Forelimb muscle (tissue), 1 donor: ENCODE measurements at places on chromosomes 5 and 9.

- DNase-seq, result no peak
These were observed 121.6 kb downstream of the MEF2C start for GRCh38 chr5:88761269-88761850.

DNA sequence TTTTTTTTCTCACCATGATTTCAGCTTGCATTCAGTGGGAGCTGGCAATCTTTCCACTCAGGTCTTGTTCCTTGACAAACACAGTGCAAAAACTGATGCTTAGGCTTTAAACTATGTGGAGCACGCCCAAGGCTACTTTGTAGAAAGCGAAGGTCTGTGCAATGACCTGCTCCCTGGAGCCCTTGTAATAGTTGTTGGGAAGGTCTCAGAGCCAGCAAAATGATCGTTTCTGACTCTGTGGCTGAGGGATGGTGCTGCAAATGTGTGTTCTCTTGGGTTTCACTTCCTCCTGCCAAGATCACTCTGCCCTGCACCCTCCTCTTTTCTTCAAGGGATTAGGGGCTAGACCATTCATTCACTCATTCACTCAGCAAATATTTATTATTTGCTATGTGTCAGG lies 249.7 kb upstream of the MAP3K1 start:
- DNase-seq, result no peak

DNA sequence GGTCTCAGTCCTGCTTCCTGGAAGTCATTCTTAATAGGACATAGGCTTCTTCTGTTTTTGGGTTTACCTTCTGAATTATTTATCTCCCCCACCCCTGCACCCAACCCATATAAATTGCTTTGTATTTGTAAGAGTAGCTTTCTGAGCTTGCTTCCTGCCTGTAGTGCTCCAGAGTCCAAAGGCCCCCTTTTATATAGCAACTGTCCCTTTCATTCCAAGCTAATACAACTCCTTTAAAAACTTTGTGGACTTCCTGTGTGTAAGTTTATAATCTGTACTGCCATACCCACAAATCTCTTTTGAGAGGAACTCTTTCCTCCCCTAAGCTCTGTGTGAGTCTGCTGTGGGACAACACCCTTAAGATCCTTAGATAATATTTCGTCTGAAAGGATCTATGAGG lies 7.8 kb downstream of the JAK2 start:
- DNase-seq, result no peak

DNA sequence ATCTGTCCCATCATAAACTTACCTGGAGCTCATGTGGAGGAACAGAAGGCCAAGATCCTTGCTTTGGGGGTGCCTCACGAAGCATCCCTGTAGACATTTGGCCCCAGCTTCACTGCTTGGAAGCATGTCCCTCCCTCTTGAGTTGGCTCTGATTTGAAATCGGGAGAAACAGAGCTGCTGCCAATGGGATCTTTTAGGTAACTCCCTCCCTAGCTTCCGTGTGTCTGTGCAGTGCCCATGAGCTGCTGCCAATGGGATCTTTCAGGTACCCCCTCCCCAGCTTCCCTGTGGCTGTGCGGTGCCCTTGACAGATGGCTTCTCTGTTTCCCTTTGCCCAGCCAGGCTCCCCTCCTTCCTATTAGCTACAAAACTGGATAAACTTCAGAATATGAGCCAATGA lies 178.0 kb downstream of the NR3C1 start:
- no peak for DNase-seq

DNA sequence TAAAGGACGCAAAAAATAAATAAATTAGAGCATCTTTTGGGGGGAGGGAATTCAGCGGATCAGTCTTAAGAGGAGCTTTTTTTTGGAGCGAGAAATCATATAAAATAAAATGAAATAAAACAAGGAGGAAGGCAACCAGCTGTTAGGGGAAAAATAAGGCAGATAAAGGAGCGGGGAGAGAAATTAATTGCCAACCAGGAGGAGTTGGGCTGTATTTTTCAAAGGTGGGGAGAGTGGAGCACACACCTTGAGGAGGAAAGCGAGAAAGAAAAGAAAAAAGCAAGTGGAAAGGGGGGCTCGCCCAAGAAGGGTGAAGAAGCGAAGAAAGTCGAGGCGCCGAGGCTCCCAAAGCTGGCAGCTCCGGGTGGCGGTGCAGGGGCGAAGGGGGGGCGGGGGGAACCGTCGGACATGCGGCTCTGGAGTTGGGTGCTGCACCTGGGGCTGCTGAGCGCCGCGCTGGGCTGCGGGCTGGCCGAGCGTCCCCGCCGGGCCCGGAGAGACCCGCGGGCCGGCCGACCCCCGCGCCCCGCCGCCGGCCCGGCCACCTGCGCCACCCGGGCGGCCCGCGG lies at the start of gene PAPPA:
PAPPA (plus strand) TSS at position 27 of the 569 bp plus-strand sequence; CDS start at position 409, 382 bp downstream.
- DNase-seq, result no peak

- DNase-seq, result no peak
These were observed 119.4 kb upstream of the ACO1 start for GRCh38 chr9:32265037-32265436.

GRCh38 chr5:28234356-28234968 lies 1196.1 kb upstream of the CDH9 start:
- DNase-seq, result no peak

GRCh38 chr5:13955896-13956295 lies 11.4 kb upstream of the DNAH5 start:
- no peak for DNase-seq

GRCh38 chr5:103503066-103503465 lies 59.5 kb downstream of the NUDT12 start:
- DNase-seq, result no peak

- no peak for DNase-seq
These were observed 68.6 kb upstream of the LRRTM2 start for GRCh38 chr5:138943599-138944173.

GRCh38 chr9:137959641-137960411 lies 82.2 kb downstream of the CACNA1B start:
- no peak for DNase-seq

DNA sequence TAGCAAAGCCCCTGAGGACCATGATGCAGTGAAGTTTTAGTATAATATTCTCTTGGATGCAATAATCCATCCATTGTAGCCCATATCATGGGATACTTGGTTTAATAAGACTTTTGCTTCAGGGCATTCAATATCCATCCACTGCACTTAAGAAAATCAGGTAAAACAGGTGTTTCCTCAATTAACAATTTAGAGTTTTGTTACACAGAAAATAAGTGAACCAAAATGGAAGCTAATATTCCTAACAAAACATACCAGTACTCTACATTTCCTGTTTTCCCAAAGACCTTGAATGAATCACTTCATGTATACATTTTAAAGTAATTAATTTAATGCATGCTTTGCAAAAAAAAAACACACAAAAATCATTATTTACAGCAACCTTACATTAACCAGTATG lies 305.6 kb downstream of the NR2F1-AS1 start:
- no peak for DNase-seq

- DNase-seq, result no peak
These were observed 33.9 kb downstream of the AHRR start for GRCh38 chr5:355379-355935.

DNA sequence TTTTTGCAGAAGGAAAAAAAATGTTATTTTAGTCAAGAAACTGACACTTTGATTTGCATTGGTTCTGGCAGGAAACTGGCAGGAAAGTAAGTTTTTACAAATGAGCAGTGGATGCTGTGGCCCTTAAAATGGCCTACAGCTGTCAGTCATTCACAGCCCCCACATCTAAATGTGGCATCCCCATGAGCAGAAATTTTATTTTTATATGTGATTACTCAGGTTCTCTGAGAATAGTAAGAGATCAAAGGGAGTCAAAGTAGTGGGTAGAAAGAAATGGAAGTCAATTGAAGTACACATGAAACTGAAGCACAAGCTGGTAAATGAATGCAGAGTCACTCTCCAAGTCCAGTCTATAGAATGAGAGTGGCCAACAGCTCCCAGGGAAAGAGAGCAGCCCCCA lies 80.3 kb downstream of the ENC1 start:
- DNase-seq, result no peak

DNA sequence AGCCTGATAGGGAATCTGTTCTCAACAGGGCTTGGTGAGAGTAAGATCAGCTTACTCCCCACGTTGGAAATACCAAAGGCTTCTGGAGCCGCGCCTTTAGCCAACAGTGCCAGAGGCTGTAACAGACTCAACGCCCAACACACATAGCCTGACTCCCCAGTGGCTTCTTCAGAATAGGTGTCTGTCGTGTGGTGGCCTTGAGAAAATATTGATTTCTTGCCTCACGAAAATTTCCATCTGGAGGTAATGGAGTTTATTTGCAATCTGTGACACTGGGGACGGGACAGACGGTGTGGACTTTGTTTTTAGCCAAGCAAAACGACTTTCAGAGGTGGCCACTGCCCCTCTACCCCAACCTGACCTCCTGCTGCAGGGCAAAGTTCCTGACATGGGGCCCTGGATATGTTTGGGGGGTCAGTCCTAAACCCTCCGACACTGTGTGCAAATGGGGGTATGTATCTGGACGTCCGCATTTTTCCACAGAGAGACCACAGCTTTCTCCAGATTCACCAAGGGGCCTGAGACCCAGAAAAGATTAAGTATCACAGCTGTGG lies 189.3 kb downstream of the CDK5RAP2 start:
- no peak for DNase-seq

GRCh38 chr5:145829708-145830361 lies 5.3 kb downstream of the PRELID2 start:
- no peak for DNase-seq

DNA sequence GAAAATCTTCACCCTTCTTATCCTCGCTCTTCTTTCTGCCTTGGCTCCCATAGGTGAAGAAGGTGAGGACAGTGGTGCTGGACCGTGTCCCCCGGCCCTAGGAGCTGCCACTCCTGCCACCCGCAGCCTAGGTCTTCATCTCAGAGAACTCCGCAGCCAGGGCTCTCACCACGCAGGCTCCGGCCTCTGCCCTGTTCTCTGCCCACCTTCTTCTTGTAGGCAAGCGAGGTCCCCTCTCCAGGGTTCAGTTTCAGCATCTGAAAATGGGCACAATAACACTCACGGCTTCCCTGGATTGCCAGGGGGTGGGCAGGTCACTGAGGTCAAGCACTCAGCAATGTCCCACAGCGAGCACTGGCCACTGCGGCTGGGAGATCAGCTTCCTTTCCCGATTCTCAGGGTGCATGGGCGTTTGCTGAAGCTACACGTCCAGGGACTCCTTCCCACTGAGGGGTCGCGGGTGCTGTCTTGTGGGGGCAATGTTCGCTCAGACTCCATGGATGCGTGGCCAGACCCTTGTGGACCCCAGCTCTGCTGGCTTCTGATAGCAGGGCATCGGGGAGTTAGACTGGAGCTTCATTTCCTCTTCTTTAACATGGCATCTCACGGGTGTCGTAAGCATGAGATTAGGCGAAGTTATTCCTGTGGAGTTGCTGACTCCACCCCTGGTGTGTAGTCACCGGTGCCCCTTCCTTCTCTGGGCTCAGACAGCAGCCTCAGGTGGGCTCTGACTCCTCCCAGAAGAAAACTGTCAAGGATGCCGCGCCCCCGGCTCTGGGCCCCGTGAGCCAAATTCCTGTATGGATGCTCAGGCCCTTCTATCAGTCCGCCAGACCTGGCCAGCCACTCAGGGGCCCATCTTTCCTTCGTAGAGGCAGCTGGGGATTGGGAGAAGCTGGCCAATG lies 145.1 kb upstream of the IRX2 start:
- no peak for DNase-seq

- DNase-seq, result no peak
These were observed 15.4 kb upstream of the ZNF366 start for GRCh38 chr5:72522607-72523006.

DNA sequence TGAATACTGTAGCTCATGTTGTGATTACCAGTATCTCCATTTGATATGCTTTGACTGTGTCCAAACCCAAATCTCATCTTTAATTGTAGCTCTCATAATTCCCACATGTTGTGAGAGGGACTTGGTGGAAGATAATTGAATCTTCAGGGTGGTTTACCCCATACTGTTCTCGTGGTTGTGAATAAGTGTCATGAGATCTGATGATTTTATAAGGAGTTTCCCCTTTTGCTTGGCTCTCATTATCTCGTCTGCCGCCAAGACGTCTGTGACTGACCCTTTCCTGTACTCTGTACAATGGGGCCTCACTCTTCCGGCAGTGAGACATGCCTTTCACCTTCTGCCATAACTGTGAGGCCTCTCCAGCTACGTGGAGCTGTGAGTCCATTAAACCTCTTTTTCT lies 59.3 kb downstream of the TRIO start:
- DNase-seq, result no peak

- DNase-seq, result no peak
These were observed 980.2 kb downstream of the EFNA5 start for GRCh38 chr5:106690585-106690984.

- peak; percentile 49 for DNase-seq
These were observed 111.8 kb upstream of the FCN2 start for GRCh38 chr9:134768709-134769351.

DNA sequence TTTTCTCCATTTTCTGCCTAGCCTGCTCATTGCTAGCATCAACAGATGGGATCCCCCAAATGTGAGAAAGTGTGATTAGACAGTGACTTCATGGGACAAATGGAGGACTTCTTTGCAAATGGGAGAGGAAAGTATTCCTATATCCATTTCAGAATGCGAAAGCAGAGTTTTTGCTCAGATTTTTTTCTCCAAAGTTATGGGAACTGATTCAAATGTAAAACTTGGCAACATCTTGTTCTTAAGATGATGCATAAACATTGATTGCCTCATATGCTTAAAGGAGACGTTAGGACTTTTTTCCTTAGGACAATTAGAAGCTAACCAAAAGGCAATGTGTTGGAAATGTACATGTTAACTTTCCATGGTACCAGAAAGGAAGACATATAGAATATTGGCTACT lies 704.3 kb upstream of the ZNF608 start:
- DNase-seq, result peak; percentile 65

DNA sequence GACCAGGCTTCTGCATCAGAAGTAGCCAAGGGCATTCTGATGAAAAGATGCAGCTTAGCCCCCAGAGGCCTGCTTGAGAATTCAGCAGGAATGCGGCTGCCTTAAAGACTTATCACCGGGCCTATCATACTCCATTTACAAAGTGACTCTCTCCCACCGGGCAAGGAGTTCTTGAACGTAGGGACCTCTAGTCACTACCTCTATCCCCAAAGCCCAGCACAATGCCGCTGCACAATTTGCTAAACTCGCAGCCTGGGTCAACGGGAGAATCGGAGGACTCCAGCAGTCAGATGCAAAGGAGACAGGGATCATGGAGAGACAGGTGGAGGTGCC lies 661 bp downstream of the PDCL start:
- no peak for DNase-seq

DNA sequence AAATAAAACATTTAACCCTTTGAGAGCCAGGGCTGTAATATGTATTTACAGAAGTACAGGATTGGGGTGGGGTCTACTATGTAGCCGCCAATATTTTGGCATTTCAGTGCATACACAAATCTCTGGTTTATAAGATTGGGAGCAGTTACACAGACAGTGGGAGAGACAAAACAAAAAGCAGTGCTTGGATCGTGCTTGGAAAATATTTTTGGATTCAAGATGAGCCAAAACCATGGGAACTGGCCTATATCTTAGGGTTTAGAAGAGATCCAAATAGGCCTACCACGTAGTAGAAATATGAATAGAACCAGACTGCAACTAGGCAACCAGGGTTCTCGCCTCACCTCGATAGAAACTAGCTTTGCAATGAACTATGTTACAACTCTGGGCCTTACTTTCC lies 169.6 kb downstream of the SLC12A2 start:
- DNase-seq, result no peak
